Dorsolateral prefrontal cortex (tissue), 122 donors: ENCODE measurements at places on chromosomes 1 and 21. TPM values are rescaled to one million over a fixed set of nuclear protein-coding genes. Genes with fewer than 3 reads are reported as not detected.

Gene ATAD3C
- total RNA-seq = 8.5 TPM

Gene TRNP1
- total RNA-seq = 29.9 TPM

Gene HSF2BP
- 2.6 TPM for total RNA-seq

Gene AGT
- total RNA-seq = 161 TPM

Gene AADACL3
- total RNA-seq = not detected

Gene CDCA8
- total RNA-seq = 1.9 TPM

Gene RNF186
- total RNA-seq = not detected

Gene RAB3B
- 13.7 TPM for total RNA-seq

Gene NBPF4
- total RNA-seq = not detected
